ENCODE measurements at places on chromosomes 7 and 10. TPM values are rescaled to one million over a fixed set of nuclear protein-coding genes. Genes with fewer than 3 reads are reported as not detected.

- no peak for DNase-seq
Measured at GRCh38 chr10:130652964-130653578, 516.9 kb downstream of the GLRX3 start.

The SPDYE1 gene
- total RNA-seq = not detected

- no peak for DNase-seq
Measured at GRCh38 chr10:118003126-118003525, 43.6 kb downstream of the RAB11FIP2 start.

- no peak for DNase-seq
Measured at GRCh38 chr10:19263262-19263661, 214.7 kb downstream of the MALRD1 start.

DNA sequence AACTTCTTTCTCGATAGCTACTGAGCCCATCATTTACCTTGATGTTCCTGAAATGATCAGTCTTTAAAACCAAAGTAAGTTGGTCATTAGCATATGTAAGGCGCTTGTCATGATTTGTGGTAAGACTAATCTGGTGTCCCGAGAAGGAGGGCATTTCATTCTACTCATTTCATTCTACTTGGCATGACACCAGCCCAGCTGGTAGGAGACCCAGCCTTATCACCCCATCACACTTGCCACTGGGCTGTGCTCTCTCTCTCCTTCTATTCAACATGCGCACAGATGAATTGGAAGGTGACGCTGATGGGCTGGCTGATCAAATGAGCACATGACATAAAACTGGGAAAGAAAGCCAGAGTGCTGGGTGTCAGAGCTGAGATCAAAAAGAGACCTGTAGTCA is 65.7 kb downstream of the CRTAC1 start:
- no peak for DNase-seq

The KCNMA1 gene
- 205 TPM for total RNA-seq

GRCh38 chr10:114520453-114520852 is 116.2 kb upstream of the AFAP1L2 start:
- DNase-seq = no peak

DNA sequence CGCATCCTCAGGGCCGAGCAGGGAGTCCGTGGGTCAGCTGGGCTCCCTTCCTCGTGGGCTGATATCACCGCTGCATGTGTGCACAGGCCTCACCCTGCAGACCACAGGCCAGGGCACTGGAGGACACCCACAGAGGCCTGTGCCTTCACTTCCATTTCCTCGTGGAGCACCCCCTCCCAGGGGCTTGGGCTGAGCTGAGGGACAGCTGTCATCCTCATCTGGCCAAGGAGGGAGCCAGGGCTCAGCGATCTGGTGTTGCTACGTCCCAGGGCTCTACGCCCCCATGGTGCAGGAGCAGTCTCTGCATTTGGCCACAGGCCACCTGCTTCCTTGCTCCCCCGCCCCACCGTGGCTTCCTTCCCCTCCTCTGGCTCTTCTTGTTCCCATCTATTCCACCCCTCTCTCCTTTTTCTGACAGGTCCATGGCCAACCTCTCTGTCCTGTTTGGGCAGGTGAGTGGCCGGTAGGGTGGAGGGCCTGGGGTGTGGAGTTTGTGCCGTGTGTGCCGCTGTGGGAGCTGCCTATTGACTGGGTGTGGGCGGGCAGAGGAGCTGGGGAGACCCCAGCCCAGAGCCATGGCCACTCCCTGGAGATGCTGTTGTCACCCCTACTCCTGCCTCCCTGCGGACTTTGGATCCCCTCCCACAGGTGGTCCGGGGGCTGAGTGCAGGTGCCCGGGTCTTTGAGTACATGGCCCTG is 8.3 kb upstream of the ASIC3 start:
- no peak for DNase-seq

GRCh38 chr7:73443548-73444255 is 10.1 kb downstream of the FZD9 start:
- DNase-seq = no peak

The ITGA8 gene
- total RNA-seq = 64.8 TPM

The IFIT3 gene
- 24.1 TPM for total RNA-seq

GRCh38 chr7:74371381-74372341 is 82.0 kb upstream of the GTF2IRD1 start:
- DNase-seq = peak; percentile 58

DNA sequence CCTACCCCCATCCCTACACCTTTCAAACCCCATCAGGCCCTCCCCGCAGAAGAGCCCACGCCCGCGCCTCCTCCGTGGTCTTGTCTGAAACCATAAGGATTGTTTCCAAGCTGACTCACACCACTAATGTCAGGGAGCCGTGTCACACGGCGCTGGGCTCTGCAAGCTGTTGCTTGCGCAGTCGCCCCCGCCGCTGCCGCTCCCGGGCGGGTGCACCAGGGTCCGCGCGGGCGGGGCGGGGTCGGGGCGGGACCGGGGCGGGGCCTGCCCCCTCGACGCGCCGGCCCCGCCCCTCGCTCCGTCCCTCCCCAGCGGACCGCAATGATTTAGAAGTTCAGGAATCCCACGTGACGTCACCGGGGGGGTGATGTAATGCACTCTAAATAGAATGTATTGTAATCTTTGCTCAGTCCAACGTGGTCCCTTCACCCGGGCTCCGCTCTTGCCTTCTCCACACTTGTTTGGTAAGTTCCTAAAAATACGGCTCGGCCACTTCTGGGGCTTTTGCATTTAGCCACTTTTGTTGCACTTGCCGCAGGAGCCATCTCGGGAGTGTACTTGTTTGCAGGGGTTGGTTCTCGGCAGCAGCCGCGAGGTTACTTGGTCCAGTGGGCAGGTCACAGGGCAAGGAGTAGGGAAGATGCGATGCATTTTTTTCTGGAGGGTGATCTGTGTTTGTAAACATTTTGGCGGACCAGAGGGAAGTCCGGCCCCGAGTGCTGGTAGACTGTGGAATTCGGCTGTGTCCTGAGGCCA is 3.2 kb upstream of the CREB5 start:
- DNase-seq = peak; percentile 99

DNA sequence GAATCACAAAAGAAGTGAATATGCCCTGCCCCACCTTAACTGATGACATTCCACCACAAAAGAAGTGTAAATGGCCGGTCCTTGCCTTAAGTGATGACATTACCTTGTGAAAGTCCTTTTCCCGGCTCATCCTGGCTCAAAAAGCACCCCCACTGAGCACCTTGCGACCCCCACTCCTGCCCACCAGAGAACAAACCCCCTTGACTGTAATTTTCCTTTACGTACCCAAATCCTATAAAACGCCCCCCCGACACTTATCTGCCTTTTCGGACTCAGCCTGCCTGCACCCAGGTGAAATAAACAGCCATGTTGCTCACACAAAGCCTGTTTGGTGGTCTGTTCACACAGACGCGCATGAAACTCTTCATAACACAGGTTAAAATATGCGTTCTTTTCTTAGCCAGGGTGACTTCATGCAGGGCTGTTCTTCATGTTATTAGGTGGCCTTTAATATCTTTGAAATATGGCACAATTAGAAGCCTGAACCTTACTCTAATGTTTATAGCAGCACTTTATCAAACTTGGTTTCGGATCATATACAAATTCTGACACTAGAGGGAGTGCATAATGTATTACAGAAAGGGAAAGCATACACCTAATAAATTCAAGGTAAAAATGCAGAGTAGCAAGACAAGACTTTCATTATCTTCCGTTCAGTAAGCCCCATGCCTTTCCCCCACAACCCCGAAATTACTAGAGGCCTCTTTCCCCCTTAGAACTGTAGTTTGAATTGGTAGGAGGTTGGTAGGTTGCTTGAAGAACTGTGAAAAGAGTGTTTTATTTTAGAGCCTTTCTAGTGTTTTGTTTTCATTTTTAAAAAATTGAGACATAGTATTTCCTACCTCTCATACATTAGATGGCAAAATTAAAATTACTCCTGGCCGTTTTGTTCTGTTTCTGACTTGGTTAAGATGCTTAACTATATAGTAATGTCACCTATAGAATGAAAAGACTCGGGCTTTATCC is 117.9 kb downstream of the NPY start:
- DNase-seq = no peak

The SLC13A1 gene
- not detected for total RNA-seq

The MACC1 gene
- total RNA-seq = not detected

DNA sequence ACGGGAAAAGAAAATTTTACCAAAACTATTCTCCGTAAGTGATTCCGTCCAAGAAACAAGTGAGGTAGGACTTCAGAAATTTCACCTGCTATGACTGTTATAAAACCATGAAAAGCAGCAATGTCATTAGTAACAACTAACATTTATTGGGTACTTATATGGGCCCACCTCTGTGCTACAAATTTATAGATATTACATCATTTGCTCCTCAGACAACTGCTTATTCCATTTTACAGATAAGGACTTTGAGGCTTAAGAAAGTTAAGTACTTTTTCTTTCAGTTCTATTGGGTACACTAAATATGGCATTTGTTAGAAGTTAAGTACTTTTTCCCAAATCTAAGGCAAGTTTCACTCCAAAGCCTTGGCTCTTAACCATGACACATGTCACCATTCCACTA is 36.3 kb downstream of the HACD1 start:
- no peak for DNase-seq

- no peak for DNase-seq
Measured at GRCh38 chr10:3472287-3473051, 299.9 kb upstream of the PITRM1 start.

GRCh38 chr10:71965623-71966022 is 1.4 kb downstream of the CHST3 start:
- no peak for DNase-seq

The CCDC136 gene
- 16.5 TPM for total RNA-seq

DNA sequence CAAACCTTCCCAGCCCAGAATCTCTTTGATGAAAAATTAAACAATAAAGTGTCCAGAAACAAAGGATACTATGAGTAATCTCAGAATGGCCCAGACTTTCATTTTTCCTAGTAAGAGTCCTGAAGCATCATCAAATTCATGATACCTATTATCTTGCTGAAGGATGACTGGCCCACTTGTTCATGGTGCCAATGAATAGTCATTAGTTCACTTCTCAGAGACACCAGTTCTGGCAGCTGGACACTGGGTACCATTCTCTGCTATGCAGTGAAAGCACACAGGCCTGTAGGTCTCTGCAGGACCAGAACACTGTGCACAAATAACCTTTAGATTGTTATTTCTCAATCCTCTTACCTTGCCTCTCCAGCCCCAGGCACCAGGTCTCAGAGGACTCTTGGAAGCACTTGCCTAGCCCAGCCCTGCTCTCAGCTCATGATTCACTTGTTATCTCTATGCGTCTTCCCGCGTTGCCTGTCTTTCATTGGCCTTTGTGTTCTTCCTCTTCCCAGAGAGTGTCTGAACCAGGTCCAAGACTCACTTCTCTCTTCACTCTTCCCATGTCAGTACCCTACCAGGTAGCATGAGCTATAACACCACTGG is 98.1 kb upstream of the AGBL3 start:
- DNase-seq = no peak

DNA sequence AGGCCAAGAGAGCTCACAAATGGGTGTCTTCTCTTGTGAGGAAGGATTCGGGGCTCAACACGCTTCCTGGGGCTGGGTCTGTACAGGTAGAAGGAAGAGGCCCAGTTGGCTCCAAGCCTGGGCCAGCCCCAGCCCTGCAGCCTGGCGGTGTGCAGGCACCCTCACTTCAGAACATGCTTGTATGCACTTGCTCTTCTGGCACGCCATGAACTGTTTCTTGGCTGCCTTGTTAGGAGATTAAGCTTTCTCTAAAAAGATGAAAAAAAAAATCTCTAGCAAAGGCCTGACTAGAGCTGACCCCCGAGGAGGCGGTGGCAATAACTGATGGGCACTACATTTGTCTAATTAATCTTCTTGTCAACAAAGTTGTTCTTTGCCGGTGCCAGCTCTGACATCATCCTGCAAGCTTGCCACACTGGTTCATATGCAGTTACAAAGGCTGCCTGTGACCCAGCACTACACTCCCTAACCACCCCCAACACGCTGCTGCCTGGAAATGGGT is 94.7 kb downstream of the WDR11 start:
- peak; percentile 78 for DNase-seq

The ZFAND4 gene
- total RNA-seq = 20.2 TPM

The FAM20C gene
- total RNA-seq = 16.4 TPM

The HOXA13 gene
- total RNA-seq = 0.59 TPM

GRCh38 chr7:83149466-83149865 is 13.2 kb downstream of the PCLO start:
- no peak for DNase-seq

DNA sequence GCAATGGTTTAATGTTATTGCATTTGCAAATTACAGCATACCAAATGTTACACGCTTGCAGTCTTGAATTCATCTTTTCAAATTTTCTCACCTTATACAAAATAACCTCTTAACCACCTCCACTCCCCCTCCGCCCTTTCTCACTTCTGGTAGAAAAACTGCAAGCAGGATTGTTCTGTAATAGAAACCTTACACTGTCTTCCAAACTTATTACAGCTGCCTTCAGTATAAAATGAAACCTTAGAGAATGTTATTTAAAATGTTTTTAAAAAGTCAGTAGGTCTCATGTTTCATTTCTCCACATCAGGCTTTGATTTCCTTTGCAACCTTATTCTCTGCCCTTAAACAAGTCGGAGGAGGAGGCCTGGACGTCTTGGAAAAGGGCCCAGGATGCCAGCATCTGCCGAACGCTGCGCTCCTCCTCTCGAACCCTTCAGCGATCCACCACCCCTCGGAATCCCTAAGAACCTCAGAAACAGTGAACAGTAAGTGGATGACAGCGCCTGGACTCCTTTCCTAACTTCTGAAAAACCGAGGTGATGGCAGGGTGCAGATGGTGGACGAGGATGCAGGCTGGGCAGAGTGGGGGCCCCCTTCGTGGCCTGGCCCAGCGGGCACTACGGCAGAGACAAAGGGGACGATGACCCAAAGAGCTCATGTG is 74.0 kb downstream of the FGFR2 start:
- DNase-seq = no peak

DNA sequence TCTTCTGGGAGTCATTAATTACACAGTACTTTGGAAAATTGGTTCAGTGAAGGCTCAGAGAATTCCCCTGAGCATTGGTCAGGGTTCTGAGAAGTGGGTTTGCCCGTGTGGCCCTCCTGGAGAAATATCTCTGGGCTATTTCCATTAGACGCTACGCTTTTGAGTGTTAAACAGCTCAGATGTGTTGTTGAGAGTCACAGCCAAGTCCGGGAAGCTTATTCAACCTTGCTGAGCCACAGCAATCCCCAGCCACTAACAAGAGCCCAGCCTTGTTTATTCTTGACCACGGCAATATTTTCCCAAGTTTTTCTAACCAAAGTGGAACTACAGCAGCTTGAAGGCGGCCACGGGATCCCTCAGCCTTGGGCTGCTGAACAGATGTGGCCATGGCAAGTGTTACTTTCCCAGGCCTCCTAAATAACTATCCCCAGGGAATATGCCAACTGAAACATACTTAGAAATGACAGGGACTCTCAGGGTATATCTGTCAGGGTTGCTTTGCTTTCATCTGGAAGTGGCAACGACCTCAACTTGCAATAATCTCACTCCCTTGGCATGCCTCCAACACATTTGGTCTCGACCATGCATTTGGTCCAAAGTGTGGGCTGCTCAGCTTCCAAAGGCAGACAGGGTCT is 214.7 kb downstream of the EMX2 start:
- DNase-seq = no peak

- DNase-seq = no peak
Measured at GRCh38 chr10:100739517-100740368, 5.6 kb upstream of the PAX2 start.

The NAT16 gene
- not detected for total RNA-seq

The DRGX gene
- total RNA-seq = not detected

The LRRTM3 gene
- total RNA-seq = not detected
